CD4-positive, alpha-beta T cell (primary cell): ENCODE measurements at places on chromosomes 5 and 9. TPM values are rescaled to one million over a fixed set of nuclear protein-coding genes. Genes with fewer than 3 reads are reported as not detected.

DNA sequence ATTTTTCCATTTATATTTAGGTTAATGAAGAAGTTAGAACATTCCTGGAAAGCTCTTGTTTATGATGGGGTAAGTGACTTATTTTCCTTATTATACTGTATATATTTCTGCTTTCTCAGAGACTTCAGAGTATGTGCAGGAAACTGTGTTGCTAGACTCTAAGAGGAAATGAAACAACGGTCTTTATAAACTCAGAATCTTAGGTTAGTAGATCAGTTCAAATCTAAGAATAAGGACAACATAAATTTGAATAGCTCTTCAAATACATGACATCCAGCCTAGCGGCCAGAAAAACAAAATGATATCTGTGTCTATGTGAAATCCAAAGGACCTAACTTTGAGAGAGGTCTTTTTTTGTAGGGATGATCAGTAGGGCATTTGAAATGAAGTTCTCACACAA, 94.3 kb downstream of the PRKACG start:
- DNase-seq = no peak

GRCh38 chr5:34827588-34828506, 11.1 kb upstream of the TTC23L start:
- DNase-seq = no peak

TNFSF15 gene
- total RNA-seq = not detected

ADGRV1 gene
- 0.81 TPM for total RNA-seq

DNA sequence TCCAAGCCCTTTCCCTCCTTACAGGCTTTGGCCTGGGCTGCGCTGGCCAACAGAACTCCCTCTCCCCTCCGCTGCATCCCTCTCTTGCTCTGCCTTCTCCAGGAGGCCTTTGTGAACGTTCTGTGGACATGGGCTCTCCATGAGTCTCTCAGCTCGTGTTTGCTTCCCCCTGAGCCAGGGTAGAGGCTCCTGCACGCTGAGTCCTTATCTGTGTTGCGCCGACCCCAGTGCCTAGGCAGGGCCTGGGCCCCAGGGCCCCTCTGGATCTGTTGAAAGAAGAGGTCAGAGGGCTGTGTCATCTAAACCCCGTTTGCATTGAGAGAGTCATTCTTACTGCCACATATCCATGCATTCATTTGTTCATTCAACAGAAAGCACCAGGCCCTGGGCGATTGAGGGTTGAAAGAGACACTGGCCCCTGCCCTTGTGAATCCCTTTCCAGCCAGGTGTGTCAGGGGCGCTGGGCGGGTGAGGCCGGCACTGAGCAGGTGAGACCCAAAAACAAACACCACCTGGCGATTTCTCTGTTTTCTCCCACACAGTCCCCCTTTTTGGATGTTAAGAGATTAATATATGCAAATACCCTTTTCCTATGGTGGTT, 111.2 kb upstream of the IER5L start:
- DNase-seq = no peak

DNA sequence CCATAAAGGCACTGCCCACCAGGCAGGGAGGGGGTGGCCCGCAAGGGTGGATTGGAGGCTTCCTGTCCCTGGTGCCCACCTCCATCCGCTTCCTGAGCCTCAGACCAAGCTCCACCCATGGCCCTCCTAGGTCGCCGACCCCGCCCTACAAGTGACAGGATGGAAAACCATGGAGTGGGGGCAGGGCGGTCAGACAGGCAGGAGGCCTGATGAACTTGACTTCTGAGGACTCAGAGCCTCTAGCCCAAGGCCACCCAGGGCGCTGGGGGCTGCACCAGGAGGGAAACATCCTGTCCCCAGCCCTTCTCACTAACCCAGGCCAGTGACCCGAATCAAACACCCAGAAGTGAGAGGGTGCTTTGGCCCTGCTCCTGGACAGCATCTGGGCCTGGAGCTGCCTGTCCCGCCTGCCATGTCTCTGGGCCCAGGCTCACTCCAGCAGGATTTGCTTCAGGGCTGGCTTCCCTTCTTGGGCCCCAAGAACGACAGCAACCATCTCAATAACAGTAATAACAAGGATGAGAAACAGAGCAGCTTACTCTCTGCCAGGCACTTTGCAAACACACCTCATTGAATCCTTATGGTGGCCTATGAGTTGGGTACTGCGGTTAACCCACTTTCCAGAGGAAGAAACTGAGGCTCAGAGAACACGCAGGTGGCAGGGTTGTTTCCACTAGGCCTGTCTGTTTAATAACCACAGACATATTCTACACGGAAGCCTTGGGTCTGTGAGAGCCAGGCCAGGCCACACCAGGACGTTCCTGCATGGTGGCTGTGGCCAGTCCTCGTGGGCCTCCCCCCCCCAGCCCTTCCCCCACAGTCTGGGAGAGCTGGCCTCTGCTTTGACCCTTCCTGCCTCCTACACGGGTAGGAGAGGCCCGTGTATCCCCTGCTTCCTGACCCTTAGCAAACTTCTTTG, 4.4 kb upstream of the ST6GALNAC6 start:
- no peak for DNase-seq

GRCh38 chr9:103364753-103365152, 369.6 kb downstream of the CYLC2 start:
- DNase-seq = no peak
